ENCODE measurements at places on chromosomes 11 and 22.

DNA sequence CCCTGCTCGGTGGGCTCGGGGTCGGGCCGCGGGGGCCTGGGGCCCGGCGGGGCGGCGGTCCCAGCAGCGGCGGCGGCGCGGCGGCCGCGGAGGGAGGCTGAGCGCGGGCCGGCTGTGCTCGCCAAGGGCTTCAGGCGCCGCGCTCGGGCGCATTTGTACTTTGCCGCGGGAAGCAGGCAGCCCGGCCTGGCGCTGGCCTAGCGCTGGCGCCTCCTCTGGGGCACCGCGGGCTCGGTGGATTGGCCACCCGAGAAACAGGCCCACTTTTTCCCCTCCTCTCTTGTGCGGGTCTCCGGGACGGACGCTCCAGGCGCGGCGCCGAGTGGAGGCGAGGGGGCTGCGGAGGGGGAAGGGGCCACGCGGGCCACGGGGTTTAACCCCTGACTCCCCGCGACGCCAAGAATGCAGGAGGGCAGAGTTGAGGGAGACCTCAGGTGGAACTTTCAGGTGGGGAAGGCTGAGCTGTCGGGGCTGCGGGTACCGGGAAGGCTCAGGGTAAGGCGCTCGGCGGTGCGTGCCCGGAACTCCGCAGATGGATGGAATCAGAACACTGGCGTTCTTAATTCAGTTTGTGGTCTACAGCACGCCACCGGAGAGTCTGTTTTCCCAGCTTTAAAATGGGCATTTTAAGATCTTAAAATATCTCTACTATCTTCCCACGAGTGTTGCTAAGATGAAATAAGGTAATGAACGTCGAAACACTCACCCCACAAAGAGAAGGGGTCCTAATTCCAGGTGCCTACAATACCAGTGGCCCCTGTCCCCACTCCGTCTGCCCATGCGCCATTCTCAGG lies at the start of gene CHRDL2:
TSS of gene CHRDL2 (minus strand) at position 126 of the 794 bp plus-strand sequence. CDS start 538 bp downstream, outside the sequence.
- no peak for DNase-seq

DNA sequence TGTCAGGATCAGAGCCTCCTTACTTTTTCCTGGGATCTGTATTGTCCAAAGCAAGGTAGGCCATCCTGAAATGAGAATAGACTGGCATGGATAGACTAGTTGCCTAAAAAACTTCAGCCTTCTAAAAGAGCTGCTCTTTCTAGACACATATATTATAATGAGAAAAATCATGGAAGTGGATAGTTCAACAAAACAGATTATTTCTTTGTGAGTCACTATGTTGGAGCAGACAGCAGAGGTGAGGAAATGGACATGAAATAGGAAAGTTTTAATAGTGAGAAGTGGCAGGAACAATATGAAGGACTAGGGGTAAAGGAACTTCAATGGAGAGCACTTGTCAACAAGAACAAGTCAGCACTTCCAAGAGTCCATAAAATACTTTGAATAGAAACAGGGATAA lies 101.9 kb upstream of the ANO3 start:
- DNase-seq = no peak

- no peak for DNase-seq
Measured at GRCh38 chr11:68979931-68980775, 633 bp downstream of the MRGPRD start.

DNA sequence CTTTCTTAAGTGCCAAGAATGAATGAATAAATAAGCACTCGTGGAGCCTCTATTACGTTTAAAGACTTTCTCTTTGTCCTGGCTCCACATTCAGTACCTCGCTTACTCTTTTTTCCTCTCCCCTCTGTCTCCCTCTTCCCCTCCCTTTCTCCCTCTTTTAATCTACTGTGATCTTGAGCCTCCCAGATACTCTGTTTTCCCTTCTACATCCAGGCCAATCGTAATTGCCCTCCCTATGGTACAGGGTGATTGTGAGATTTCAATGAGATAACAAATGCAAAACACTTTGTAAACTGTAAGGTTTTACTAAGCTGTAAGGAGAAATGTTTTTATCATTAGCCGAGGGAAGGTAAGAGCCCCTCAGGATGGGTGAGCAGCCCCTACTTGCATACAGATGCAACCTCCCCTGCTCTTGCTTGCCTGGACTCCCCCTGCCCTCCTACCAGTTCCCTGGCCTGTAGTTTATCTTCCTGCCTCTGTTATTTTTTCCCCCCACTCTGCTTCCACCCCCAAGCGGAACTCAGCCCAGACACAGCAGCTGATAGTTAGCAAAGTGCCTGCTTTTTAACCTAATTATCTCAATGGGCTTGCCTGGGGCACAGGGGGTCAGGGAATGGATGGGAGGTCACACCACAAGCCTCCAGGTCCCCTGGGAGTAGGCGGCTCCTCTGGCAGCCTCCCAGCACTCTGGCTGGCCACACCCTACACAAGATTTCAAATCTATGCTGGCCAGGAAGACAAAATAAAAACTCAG lies 76.9 kb upstream of the CADM1 start:
- DNase-seq = no peak

GRCh38 chr11:131773626-131774025 lies 403.2 kb downstream of the NTM start:
- DNase-seq = no peak

DNA sequence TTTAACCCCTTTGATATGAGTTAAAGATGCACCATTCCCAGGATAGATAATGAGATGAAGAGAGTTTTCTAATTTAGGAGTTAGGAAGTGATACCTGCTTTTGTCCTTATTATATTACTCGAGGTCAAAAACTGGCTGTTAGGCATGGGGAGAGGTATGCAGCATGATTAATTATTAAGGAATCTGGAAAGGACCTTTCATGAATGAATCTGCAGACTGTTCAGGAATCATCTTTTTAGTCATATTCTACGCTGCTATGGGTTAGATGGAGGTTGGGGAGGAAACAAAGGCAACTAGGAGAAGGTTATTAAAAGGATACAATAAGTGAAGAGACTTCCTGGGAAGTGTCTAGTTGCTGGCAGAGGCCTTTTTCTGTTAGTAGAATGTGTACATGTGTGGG lies 492.4 kb upstream of the CCDC90B start:
- DNase-seq = no peak

GRCh38 chr11:118618991-118619375 lies 11.6 kb downstream of the PHLDB1 start:
- DNase-seq = no peak

DNA sequence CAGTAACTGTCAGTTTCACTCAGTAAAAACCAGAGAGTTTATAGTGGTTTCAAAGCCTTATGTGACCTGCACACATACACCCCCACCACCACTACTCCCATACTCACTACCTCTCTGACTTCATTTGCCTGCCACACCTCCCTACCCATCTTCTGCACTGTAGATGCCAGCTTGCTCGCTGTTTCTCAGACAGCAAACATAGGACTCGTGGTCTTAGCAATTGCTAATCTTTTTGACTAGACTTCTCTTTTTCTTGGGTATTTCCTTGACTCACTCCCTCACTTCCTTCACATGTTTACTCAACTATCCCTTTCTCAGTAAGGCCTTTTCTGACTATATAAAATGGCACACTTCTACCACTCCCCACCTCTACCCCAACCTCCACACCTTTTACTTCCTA lies 27.8 kb downstream of the CEP295 start:
- DNase-seq = no peak

DNA sequence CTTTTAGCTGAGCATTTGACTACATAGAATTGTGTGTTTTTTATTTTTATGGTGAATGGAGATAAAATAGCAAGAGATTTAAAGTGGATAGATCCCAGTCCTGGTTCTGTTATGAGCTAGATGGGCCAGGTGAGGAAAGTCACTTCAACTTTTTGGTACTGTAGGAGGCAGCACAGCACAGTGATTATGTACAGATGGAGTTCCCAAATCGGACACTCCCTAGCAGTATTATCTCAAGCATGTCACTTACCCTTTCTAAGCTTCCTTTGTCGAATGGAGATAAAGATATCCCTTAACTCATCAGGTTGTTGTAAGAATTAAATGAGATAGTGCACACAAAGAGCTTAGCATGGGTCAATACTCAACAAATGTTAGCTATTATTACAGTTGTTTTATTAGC lies 5.3 kb downstream of the EXPH5 start:
- no peak for DNase-seq

GRCh38 chr22:19691721-19692341 lies 22.5 kb upstream of the SEPTIN5 start:
- no peak for DNase-seq

DNA sequence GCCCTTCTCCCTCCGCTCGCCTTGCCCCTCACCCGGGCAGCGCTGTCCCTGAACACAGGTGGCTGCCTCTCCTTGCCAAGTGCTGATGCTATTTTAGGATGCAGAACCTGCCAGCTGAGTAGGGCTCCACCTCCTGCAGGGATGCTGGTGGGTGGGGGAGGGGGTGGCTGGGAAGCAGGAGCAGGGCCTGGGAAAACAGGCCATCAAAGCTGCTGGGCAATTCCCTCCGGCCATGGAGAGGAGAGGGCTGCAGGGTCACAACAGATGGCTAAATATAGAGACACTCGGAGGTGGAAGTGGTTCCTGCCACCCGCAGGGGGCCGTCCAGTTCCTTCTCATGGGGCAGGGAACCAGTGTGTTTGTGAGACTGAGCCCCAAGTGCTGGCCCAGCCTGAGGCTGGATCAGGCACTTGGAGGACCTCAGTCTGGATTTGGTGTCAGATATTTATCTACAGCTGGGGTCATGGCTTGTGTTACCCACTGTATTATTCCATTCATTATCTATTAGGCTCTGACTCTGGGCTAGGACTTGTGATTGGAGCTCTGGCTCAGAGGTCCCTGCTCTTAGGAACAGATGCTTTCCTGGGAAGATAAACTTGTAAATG lies 59.6 kb downstream of the LRRC32 start:
- DNase-seq = no peak

DNA sequence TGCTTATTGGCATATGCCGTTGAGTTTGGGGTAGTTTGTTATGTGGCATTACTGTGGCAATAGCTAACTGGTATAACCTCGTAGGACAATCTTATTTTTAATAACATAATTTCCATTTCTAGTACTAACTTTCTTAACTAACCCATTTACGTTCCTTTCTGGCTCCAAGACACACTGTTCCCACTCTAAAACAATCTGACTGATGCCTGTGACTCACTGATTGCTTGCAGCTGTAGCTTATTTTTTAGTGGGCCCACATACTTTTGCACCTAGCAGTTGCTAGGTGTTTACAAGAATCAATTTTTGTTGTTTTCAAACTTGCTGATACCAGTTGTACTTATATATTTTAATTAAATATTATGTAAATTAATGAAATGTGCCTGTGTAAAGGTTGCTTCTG lies 52.2 kb downstream of the FAT3 start:
- DNase-seq = no peak

DNA sequence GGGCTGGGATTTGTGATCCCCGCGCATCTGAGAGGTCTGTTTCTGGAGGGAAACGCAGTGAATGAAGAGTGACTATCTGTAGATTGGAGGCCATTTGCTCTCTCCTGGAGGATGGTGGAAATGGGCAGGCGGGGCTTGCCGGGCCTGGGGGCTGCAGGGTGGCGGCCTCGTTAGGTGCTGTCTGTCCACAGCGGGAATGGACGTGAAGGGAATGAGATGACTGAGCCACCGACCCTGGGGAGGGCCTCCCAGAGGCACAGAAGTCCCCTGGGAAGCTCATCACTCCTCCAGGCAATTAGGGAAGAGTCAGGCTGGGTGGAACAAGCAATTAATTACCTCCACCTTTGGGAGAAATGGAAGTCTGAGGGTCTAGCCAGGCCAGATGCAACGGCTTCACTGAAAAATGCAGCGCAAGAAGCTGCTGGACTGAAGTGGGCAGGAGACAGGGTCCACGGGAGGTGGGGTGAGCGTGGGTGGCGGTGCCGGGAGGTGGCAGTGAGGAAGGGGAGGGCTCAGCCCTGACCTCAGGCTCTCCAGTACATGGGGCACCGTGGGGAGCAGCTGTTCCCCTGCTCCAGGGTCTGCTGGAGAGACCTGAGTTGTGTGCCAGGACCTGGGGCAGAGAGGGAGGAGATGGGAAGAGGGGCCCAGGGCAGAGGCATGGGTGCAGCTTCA lies 524.5 kb downstream of the BRD1 start:
- DNase-seq = no peak

Data from stimulated activated CD4-positive, alpha-beta T cell treated with anti-CD3 and anti-CD28 coated beads, Interleukin-1b, Interleukin-23, amount 100 ng/mL, for 24 hours (primary cell).